AG08395 (cell line): ENCODE measurements at places on chromosomes 7 and 10.

GRCh38 chr7:154415709-154416399, 363.7 kb downstream of the DPP6 start:
- DNase-seq = no peak

DNA sequence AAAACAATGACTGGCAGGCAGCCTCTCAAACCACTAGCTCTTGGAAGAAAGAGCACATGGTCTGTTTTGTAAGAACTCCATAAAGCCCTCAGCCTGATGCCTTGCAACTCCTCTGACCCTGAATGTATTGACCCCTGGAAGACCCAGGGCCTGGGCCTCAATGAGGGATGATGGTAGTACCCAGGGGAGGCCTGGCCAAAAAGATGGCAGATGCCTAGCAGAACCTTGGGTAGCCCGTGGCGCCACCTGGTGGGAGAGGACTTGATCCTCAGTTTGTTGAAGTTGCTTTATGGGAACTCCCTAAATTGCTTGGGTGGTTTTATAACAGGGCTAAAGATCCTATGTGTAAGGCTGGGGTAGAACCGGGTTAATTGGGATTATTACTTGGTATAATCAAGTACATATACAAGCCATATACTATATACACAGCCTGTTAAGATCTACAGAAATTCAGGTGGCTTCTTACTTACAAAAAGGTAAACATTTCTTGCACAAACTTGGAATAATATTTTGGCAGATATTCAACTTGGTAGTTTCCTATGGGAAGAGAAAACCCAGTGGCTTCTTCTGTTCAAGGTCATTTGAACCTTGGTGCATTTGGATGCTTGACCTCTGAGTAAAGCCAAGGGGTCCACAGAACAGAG, 95.8 kb upstream of the CACUL1 start:
- DNase-seq = peak; percentile 37

DNA sequence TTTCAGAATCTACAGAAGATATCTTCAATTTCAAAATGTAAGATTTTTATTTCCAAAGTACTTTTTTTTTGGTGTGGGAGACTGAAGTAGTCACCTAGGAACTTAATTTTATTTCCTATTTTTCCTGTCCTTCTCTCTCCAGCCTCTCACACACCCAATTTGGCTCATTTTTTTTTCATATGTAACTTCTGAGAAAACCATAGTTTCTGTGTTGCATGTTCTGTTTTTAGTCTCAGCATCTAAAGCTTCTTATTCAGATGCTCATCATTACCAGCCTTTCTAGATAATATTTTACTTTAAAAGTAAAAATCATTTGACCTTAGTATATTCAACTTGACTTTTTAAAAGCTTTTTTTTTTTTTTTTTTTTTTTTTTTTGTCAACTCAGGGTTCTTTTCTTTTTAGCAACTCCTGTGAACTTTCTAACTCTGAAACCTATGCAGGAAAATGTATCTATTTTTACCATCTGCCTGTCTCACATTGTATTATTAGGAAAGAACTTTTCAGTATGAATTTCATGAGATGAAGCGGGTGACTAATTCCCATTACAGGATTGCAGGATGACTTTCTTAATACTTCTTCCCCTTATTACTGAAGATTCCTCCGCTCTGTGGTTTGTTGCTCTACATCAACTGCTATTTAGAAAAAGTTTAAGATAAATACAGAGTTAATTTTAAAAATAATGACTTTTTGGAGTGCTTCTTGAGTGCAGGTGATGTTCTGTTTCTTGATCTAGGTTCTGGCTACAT, 73.6 kb upstream of the LSM8 start:
- DNase-seq = no peak

DNA sequence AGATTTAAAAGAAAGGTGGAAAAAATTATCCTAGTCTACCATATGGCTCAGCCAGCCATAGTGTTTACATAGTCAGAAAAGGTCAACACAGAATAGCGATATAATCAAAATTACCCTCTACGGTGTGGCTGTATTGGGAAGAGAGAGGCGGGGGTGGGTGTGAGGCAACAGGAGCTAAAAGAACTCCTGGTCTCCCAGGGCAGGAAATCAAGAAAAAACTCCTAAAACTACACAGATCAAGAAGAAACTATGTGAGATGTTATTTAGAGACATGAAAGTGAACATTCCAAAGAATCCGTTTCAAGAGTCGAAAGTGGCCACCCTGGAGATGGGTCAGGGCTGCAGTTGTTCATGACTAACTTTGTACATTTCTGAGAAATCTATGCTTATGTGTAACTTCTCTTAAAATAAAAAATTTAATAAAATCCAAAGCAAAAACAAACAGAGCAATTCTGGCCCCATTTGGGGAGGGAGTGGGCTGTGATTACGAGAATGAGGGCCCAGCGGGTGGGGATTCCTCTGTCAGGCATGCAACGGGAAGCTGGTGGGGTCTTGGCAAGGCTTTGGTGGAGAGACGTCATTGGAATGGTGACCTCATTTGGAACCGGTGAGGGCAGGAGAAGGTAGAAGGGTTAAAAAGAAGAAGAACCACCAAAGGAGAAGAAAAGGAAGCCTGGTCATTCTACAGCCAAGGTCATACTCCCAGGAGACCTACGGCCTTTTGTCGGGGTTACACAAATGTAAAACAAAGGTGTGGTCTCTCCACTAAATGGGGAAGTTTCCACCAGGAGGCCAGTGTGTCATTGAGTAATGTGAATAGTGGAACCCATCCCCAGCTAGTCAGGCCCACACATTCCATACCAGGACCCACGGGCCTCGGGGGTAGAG, 71.2 kb upstream of the DUSP5 start:
- peak; percentile 45 for DNase-seq

DNA sequence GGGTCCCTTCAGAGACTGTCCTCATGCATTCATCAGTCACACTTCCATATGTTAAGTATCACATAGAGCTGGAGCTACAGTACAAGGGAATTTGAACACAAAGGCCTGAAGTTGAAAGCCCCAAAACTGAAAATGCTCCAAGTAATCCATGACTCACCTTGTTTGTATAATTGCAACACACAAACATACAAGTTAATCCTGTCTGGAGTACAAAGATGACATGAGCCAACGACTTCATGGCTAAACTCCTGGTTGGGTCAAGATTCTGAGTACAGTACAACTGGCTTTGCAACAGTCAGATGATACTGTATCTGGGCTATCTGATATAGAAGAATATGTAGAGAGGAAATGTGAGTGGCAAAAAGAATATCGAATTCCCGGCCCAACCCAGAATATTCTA, 73.1 kb upstream of the AASS start:
- no peak for DNase-seq

DNA sequence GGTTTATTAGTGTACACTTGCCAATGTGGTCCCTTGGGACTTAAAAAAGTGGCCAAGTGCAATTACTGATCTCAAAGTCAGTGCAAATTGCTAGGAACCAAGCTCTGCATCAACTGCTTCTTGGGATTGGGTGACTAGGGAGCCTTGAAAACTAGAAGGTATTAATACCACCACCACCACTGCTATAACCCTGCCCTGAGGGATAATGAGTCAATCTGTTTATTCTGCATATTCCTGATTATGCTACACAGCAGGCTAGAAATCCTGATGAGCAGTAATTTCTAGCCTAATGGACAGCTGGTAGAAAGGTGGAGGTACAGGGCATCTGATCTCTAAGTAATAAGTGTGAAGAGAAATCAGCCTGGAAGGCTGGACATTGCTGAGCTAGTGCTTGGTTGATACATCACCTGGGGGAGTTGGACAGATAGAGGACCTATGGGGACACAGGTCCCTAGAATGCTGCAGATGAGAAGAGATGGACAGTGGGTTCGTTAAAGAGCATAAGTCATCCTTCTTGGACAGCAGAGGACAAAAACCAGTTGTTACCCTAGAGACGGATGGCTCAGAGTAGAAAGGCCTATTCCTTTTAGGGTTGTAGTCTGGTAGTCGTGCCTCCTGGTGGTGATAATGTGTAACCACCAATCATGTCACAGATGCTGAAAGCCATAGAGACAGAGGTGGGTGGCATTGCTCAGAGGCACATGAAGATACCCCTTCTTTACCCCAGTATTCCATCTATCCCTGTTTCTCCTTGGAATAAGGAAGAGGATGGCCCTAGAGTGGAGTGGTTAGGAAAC, 554.8 kb downstream of the SORCS1 start:
- no peak for DNase-seq

DNA sequence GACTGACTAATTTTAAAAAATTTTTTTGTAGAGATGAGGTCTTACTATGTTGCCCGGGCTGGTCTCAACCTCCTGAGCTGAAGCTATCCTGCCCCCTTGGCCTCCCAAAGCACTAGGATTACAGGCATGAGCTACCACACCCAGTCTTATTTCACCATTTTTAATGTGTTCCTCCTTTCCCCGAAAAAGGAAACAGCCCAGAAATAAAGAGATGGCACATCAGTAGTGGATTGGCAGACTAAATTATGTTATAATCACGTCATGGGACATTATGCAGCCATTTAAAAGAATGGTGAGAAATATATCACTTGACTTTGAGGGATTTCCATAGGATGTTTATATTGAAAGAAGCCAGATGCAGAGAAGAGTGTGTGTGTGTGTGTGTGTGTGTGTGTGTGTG, 40.5 kb downstream of the CAPZA2 start:
- DNase-seq = no peak

DNA sequence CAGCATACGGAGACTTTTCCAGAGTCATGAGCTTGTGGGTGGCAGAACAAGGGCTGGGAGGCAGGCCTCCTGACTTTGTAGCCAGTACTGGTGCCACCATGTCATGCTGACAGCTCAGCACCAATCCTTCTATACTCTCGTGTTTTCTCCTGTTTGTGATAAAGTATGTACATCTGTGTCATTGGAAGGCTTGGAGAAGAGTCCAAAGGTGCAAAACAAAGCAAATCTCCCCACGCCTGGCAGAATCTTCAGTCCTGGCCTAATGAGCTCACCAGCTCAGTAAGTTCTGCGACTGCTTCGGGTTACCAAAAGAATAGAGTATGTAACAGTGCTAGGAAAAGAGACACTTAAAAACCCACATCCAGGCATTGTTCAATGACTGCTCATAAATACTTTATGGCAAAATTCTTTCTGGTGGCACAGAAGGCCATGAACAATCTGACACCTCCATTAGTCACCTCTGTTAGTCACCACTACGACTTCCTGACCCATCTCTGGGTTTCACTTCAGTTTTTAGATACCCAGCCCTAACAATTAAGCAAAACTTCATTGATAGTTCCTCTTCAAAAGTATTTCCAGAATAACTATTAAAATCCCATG, 24.5 kb downstream of the STEAP1 start:
- peak; percentile 76 for DNase-seq

- no peak for DNase-seq
Observed at GRCh38 chr7:40583667-40584444, 449.1 kb downstream of the SUGCT start.

DNA sequence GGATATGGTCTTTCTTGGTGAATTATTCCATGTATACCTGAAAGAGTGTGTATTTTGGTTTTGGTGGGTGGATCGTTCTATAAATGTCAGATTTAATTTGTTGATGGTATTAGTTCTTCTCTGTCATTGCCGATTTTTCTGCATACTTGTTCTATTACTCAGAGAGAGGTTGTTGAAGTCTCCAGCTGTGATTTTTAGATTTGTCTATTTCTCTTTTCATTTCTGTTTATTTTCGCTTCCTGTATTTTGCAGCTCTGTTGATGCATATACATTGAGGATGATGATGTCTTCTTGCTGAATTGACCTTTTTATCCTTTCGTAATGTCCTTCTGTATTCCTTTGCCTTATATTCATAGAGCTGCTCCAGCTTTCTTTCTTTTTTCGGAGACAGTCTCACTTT, 12.1 kb upstream of the BHLHA15 start:
- DNase-seq = no peak

DNA sequence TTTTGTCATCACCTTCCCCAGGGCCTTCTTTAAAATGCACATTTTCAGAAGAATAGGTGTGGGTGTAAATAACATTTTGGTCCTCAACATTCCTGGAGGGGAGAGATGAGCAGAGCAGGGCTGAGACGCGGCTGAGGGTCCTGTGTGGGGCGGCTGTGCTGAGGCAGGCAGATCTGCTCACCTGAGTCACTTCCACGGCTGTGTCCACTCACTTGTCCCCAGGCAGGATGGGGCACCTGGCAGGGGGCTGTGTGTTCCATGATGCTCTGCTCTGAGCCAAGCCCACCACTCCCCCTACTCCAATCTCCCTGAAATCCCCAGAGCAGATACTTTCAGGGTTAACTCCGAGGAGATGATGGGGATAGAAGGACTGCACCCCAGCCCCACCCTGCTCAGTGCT, 93.8 kb downstream of the GLRX3 start:
- DNase-seq = no peak

- no peak for DNase-seq
Observed at GRCh38 chr10:123354521-123354920, 200.3 kb downstream of the BUB3 start.

DNA sequence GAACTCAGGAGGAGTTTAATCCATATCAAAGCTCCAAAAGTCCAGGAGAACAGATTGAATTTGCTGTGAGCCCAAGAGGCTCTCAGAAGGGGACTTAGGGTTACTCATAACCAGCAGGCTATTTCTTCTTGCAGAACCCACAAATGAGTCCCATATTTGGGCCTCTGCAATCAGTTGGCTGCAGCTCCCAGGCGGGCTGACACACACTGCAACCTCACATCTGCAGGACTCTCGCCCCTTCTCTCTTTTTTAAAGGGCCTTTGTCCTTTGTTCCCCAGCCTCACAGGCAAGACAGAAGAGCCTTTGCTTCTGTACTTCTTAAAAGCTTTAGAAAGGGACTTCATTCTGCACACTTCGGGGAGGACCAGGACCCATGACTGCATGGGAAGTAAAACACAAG, 26.7 kb downstream of the CREB3L2 start:
- peak; percentile 65 for DNase-seq

DNA sequence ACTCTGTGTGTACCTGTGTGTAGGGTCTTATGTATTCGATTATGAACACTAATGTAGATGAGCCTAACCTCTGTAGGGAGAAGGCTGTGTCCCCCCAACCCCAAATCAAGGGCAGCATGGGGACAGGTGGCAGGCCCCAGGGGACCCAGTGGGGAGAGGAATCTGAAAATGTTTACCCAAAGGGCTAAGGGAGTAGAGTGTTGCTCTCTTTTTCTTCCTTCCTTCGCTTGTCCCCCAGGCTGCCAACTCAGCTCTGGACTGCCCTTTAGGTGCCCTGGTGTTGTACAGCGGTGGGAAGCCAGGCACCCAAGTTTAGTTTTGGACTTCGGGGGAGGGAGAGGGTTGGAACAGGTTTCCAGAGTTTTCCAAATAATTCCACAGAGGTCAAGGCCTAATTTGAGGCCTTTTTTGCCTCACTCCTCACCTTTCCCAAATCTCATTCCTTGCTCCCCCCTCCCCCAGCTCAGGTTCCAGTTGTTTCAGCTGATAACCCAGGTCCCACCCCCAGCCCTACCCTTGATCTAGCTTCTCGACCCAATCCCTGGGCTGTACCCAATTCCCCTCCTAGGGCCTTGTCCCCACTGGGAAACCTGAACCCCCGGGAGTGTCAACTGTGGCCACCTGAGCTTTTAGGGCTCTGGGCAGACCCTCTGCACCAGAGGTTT, 9.1 kb upstream of the PAX2 start:
- no peak for DNase-seq

DNA sequence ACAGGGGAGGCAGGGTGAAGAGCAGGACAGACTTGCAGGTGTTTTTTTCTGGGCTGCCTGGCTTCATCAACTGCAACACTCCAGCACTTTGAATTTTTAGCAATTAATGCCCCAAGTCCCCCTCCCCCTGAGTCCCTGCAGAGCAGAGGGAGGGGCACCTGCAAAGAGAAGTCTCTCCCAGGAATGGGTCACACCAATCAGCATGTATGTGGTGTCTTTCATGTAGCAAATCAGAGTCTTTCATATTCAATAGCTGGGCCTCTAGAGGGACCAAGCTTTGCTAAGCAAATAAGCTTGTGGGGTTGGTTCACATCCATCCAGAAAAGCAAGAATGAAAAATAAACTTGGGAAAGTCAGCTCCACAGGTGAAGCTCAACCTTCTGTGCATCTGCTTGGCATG, 90.7 kb downstream of the PARP12 start:
- DNase-seq = no peak

- no peak for DNase-seq
Observed at GRCh38 chr10:59677253-59677831, 32.3 kb downstream of the SLC16A9 start.
